ENCODE measurements at places on chromosomes 12 and 14.
A peak's percentile ranks its signal among the peaks of the same experiment; 100 is the strongest.

DNA sequence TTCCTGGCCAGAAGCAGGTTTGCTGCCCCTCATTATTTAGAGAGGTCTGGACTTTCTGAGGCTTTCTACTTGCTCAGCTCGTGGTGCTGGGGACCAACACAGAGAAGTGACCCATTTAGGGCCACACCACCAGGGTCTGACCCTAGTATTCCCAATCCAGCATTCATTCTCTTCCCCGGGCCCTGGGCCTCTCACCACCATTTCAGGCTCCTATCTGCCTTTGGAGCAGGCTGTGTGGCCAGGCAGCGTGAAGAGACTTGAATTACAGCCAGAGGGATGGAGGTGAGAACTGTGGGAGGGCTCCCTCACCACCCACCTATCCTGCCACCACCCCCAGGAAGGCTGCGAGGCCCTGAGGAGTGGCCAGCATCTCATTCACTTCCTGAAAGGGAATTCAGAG is 24.6 kb downstream of the FAM222A start:
- peak; percentile 44 for DNase-seq

GRCh38 chr14:101075025-101075800 is 171.7 kb upstream of the RTL1 start:
- no peak for DNase-seq

- DNase-seq: no peak
Observed at GRCh38 chr14:33678005-33678404, 272.9 kb downstream of the EGLN3 start.

- no peak for DNase-seq
Observed at GRCh38 chr12:116484807-116485206, 74.4 kb upstream of the MAP1LC3B2 start.

DNA sequence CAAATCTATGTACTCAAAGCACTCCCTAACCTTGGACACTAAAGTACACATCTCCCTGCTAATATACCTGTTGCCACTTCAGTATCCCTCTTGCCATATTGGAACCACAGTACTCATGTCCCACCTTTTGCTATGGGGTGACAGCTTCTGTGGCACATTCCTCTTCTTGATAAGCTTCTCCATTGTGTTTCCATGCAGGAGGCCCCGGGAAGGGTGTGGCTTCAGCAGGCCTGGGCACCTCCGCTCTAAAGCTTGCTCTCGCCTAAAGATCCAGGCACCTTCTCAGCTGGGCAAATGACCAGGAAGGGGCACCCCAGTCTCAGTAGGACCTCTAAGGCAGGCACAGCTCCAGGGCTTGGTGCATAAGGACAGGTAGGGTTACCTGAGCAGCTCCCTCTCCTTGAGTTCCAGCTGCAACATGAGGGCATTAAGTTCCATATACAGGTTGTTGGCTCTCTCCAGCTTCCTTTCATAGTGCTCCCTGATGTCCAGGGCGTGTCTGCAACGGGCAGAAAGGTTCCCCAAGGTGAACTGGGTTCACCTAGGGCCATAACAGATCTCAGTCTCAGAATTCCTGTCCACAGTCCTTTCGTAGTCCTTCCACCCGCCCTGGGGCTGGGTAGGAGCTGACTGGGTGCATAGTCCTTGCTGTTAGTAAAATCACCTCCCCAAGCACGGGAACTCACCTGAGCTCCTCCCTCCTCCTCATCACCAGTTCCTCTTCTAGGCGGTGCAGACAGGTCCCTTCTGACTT is 15.9 kb downstream of the MAP3K12 start:
- no peak for DNase-seq

GRCh38 chr14:24370748-24371147 is 2.8 kb downstream of the NFATC4 start:
- DNase-seq: no peak

- no peak for DNase-seq
Observed at GRCh38 chr12:106025129-106025528, 113.6 kb downstream of the NUAK1 start.

DNA sequence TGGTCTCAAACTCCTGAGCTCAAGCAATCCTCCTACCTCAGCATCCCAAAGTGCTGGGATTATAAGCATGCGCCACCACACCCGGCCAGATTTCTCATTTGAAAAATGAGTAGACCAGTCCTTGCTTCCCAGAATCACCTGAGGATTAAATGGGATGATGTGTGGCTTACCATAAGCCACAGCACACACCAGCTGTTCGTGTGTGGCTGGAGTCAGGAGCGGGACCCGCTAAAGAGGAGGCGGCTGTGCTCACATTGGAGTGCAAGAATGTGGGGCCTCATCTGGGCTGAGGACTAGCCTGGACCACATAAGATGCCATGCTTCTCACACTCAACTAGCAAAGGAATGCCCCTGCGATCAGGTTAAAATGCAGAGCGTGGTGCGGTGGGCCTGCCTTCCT is 6.7 kb upstream of the ALDH2 start:
- DNase-seq: no peak

DNA sequence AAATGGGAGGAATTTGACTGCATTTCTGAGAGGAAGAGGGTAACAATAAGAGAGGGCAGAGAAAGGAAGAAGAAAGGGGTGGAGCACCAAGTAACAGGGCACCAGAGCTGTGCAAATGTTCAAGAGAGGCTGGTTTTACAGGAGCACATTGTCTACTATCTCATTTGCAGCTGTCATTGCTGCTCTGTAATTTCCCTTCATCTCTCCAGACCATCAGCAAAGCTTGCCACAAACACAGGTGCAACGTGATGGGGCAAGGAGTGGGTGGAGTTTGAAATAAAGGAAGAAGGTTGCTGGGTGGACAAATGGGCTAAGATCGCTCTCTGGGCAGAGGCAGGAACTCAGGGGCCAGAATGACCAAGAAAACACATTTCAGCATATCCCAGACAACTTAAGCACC is 47.9 kb upstream of the PLEKHG6 start:
- no peak for DNase-seq

- no peak for DNase-seq
Observed at GRCh38 chr12:39763071-39763889, 143.7 kb upstream of the ABCD2 start.

GRCh38 chr12:104799458-104799857 is 158.6 kb downstream of the SLC41A2 start:
- no peak for DNase-seq

GRCh38 chr14:76181546-76181945 is 29.8 kb downstream of the GPATCH2L start:
- DNase-seq: no peak

GRCh38 chr12:47067176-47067575 is 12.2 kb upstream of the PCED1B start:
- no peak for DNase-seq

DNA sequence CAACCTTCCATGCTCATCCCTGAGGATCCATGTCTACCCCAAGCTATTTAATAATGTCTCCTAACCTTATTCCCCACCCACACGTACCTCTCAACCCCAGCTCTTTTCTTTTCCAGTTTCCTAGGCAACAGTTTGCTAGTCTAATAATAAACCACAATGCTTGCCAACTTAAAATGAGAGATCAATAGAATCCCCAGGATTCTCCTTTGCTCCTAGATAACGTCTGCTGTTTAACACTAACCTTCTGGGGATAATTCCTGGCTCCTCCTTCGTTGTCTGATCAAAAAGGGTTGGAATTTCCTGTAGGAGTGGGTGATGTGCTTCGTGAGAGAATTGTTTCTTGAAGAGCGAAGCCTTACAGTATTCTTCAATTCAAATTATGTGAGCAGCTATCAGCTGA is 42.2 kb upstream of the DBX2 start:
- DNase-seq: no peak

DNA sequence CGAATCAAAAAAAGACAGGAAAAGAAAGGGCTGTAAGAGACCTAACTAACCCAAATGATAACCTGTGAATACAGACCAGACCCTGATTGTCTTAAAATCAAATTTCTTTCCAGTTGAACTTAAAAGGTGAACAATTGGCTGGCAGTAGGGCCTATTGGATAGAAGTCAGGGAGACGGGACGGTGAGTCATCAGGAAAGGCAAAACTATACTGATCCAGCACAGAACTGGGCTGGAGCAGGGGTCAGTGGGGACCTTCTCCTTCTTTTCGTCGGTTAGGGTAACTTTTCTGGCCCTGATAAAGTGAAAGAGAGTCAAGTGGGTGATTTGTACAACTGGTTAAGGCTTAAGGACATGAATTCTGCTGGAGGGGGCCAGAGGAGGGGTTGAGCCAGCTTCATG is 84.9 kb upstream of the OTX2 start:
- DNase-seq: no peak

- DNase-seq: no peak
Observed at GRCh38 chr12:101780599-101780998, 41.3 kb upstream of the SYCP3 start.

DNA sequence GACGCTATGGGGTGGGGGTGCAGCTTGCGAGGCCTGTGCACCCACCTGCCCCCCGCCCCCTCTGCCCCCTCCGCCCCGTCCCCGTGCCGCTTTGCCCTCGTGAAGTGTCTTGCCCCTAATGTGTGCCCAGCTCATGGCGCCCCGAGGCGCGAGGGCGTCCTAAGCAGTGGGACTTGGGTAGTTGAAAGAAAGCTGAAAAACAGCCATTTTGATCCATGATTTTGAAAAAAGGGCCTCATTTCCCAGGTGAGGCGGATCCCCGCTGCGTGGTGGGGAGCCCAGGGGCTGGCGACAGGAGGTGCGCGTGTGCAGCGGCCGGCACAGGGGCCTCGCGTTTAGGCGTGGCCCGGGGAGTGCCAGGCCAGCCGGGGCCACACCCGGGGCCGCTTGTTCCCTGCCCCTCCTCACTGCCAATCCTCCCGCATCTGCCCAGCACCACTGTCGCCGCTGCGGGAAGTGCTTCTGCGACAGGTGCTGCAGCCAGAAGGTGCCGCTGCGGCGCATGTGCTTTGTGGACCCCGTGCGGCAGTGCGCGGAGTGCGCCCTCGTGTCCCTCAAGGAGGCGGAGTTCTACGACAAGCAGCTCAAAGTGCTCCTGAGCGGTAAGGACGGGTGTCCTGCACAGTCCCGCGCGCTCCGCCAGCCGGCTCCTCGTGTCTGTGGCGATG is 11.8 kb downstream of the ZFYVE21 start:
- DNase-seq: no peak

- DNase-seq: no peak
Observed at GRCh38 chr12:113867258-113867657, 98.9 kb downstream of the RBM19 start.

DNA sequence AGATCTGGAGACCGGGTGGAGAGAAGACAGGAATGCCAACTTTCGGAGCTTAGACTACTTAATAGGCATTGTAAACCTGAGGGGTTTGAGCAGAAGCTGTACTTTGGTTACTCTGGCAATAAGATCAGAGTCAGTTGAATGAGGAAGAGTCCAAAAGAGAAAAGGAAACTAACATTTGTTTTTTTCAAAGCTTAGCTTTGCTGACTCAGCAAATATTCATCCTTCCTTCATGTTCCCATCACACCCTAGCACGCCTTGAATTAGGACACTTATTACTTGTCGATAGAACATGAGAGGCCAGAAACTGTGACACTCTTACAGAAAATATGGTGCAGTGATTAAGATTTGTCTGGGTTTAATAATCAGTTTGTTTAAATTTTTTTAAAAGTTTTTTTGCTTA is 266.9 kb upstream of the ATP2B1 start:
- no peak for DNase-seq

GRCh38 chr14:53062856-53063255 is 90.3 kb downstream of the DDHD1 start:
- DNase-seq: no peak

DNA sequence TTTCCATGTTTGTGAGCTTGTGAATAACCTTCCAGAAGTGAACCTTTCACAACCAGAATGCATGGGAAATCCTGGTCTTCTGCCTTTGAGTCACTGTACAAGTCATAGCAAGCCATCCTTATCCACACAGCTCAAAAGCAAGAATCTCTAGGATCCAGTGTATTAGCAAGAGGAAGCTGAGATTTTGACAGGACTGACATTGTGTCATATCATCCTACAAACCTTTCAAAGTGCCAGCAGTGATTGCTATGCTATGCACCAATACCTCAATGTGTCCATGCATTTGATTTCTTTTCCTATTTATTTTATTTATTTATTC is 13.5 kb upstream of the NRDE2 start:
- DNase-seq: no peak

- DNase-seq: no peak
Observed at GRCh38 chr12:89870413-89871184, 162.0 kb upstream of the ATP2B1 start.

DNA sequence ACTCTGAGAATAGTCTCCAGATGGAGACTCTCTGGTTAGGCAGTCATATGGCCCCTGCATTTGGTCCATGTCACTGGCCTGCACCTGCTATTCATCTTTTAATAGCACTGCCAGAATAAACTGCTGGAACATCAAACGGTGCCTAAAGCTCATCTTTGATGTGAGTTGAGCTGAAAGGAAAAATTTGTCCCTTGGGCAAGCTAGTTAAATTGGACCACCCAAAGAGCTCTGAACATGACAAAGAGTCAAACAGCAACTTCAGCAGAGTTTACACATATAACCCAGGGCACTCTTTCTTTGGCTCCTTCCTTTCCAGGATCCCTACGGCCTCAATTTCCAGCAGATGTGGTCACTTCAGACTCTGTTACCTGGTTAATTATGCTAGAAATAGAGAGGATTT is 269.9 kb downstream of the RPL10L start:
- no peak for DNase-seq

DNA sequence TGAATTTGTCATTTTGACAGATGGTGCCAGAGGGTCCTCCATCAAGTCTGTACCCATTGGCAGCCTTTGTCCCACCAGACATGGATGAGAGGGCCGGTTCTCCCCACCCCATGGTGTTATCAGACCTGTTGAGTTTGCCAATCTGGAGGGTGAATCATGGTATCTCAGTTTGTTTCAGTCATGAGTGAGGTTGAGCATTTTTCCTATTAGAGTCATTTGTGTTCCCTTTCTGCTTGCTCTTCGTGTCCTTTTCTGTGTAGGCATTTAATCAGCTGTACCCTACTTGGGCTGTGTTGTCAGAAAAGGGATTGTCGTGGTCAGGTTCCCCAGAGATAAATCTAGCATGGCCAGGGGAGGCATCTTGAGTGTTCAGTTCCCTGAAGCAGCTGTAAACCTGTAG is 30.5 kb downstream of the SLC24A4 start:
- DNase-seq: no peak

- DNase-seq: no peak
Observed at GRCh38 chr14:32597771-32598170, 268.7 kb downstream of the AKAP6 start.

DNA sequence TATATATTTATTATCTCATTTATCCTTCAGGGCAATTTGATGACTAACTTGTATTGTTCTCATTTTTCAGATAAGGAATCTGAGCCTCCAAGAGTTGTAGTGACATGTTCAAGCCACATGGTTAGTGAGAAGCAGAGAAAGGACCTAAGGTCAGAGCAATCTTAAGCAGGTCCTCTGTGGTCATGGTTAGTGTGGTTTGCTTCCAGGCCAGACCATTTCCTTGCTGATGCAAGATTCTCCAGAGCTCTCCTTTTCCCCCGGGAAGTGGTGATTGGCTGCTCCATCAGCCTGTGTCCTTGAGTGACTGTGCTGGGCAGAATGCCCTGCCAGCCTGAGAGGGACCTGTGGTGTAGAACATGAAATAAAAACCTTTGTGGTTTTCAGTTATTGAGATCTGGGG is 141.3 kb downstream of the KTN1 start:
- no peak for DNase-seq

DNA sequence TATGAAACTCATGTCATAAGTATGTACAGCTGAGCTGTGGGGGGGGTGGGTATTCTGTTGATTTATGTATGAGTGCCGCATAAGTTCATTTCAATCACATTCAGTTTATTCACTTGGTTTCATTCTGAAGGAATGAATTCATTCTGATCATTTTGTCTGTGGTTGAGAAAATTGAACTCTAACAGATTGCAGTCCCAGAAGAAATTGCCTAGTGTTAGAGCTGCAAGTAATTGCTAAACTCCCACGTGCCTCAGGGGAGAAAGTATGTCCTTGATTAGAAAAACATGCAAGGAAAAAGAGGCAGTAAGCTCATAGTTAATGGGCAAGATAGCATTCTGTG is 442.4 kb upstream of the MGAT4C start:
- DNase-seq: no peak

- DNase-seq: no peak
Observed at GRCh38 chr14:80434574-80435321, 223.4 kb upstream of the DIO2 start.
